ENCODE measurements at places on chromosomes 7 and 10.

- DNase-seq: no peak
Measured at GRCh38 chr7:79761876-79762429, 308.5 kb upstream of the MAGI2 start.

- DNase-seq: no peak
Measured at GRCh38 chr10:77835669-77836086, 90.9 kb downstream of the DLG5 start.

- DNase-seq: no peak
Measured at GRCh38 chr7:81206217-81206616, 287.4 kb upstream of the SEMA3C start.

GRCh38 chr7:128989961-128990360 lies 52.2 kb downstream of the IRF5 start:
- DNase-seq: no peak

- no peak for DNase-seq
Measured at GRCh38 chr10:74766501-74766900, 59.9 kb upstream of the KAT6B start.

DNA sequence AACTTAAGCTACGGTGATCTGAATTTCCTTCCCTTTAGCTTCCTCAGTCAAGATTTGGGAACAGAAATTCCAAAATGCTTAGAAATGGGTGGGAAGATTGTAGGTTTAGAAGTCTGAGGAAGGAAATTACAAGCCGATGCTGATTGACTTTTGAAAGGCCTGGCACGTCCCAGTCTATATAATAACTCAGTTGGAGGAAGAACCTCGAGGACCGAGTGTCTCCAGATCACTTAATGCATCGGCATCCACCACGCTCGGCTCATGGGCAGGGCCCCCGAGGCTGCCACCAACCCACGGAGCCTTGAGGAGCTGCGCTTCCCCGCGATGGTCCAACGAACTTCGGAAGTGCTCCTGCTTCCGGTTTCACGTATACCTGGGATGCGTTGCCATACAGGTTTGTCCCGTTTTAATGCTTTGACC lies 10.4 kb upstream of the SP8 start:
- no peak for DNase-seq

DNA sequence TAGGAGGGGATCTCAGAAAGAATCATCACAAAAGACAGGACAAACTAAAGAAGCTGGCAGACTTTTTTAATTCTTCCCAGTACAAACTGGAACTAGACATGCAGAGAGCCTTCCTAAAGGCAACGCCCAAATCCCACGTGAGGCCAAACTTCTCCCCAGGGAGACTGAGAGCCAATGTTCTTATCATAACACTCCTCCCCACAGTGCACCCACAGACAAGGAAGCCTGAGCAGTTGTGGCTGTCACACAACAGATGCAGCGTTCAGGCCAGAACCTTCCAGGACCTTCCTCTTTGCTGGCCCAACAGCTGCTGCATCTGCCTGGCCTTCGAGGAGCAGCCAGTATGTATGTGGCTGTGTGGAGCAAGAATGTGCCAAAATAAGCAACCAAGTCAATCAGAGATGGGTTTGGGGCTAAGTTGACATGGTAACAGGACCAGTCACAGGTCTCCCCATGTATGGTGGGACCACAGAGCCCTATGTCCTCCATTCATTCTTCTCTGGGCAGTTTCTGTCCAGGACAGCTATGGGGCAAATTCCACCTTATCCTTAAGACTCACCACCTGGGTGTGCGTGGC lies 34.9 kb downstream of the SRPK2 start:
- no peak for DNase-seq

DNA sequence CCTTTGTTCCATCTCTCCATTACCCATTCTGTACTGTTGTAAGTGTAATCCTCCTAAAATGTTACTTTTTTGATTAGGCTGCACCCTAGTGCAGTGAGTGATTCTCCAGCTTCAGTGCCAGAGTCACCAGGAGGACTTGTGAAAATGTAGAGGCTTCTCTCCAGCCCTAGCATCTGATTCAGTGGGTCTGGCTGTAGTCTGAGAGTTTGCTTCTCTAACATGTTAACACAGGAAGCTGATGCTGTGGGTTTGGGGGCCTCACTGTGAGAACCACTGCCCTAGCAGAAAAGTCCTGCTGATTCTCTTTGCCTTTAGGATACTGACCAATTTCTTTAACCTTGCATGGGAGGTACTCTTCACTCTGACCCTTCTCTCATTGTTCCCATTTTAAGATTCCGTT lies 24.4 kb downstream of the CSGALNACT2 start:
- DNase-seq: no peak

DNA sequence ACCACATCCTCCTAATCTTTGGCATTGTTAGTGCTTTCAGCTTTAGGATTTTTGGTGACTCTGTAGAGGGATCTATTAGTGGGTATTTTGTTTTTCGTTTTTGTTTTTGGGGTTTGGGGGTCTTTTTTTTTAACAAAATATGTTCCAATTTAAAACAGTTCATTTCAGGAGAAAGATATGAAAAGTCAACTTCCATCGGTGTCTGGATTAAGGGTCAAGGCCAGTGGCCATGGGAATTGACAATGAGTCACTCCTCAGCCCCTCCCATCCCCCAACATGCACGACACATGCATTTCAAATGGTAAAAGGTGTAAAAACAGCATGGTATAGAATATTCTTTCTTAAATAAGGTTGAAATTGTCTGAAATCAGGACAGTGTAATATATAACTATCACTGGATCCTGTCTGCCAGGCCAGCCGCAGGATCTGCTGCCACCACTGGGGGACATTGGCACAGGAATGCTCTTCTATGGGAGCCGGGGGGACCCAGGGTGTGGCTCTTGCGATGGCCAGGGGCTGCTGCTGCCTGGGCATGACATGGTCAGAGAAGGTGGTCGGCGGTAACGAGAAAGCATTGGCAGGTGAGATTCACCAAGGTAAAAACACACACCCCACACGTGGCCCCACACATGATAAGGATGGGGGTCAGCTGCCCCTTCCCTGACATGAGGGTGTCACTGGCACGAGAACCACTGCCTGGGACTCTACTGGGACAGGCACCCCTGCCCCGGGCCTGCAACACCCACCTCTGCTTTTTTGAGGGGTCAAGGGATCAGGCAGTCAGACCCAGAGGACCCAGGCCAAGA lies 126.2 kb upstream of the KCTD7 start:
- no peak for DNase-seq

GRCh38 chr10:69407621-69408301 lies 9.0 kb downstream of the TACR2 start:
- no peak for DNase-seq

All from activated CD8-positive, alpha-beta memory T cell treated with anti-CD3 and anti-CD28 coated beads for 1 hour (primary cell).